ENCODE measurements at places on chromosomes 1 and 21.

- no peak for DNase-seq
These were observed 55.5 kb downstream of the SLC66A1 start for GRCh38 chr1:19367584-19368041.

DNA sequence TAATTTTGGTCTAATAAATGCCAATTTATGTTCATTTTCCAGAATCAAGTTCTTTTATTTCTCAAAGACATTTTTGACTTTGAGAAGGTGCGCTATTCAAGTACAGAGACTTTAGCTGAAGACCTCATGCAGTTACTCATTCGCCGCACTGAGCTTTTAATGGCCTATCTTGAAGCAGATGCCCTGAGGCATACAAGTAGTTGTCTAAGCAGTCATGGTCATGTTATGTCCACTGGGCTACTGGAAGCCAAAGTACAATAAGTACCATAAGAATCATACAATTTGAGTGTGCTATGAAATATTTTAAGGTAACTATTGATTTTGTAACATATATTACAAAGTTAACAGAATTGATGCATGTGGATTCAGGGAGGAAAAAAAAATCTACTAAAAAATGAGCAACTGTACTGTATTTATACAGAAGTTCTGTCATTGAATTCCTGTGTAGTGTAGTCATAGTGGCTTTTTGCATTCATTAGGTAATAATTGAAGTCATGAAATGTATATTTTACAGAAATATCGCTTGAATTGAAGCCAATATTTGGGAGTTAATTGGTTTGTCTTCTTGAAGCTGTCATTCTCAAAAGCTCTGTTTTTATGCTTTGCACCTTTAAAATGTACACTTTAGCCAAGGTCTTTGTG, 13.5 kb upstream of the NEXN start:
- no peak for DNase-seq

- no peak for DNase-seq
These were observed 63.0 kb upstream of the RGS7 start for GRCh38 chr1:241419986-241420385.

GRCh38 chr1:179241530-179242097, 12.1 kb upstream of the ABL2 start:
- DNase-seq, result no peak

DNA sequence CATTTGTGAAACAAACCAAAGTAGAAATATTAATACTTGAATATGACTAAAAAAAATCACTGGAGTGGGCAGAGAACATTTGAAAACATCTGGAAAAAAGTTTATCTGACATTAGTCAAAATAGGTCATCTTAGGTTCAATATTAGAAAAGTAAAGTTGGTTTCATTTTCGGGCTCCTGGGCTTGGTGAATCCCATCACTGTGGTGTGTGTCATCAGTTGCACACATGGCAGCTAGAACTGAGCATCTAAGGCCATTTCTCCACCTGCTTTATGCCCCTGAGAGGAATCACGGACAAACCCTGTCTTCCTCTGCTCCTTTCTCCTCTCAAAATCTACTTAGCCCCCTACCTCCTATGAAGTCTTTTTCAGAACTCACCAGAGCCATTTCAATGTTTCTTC, 5.4 kb downstream of the HSD11B1 start:
- no peak for DNase-seq

DNA sequence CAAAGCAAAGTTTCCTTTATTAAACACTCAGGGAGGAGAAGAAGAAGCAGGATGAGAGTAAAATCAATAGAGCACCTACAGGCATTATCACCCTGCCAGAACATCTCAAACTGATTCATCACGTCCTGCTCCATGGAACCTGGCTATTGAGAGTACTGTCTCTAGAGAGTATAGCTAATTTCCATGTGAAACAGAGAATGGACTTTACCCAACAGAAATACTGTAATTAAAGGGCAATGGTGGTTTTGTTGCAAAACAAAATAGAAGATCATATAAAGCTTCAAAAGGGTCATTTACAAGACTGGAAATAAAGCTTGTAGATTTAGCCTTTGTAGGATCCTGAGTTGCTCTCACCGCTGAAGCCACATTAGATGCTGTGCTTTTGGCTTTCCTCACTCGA, 69.3 kb downstream of the XCL1 start:
- no peak for DNase-seq

GRCh38 chr1:33392639-33393038, 38.3 kb downstream of the PHC2 start:
- DNase-seq, result no peak

GRCh38 chr1:906600-907420, 16.9 kb upstream of the SAMD11 start:
- peak; percentile 67 for DNase-seq

DNA sequence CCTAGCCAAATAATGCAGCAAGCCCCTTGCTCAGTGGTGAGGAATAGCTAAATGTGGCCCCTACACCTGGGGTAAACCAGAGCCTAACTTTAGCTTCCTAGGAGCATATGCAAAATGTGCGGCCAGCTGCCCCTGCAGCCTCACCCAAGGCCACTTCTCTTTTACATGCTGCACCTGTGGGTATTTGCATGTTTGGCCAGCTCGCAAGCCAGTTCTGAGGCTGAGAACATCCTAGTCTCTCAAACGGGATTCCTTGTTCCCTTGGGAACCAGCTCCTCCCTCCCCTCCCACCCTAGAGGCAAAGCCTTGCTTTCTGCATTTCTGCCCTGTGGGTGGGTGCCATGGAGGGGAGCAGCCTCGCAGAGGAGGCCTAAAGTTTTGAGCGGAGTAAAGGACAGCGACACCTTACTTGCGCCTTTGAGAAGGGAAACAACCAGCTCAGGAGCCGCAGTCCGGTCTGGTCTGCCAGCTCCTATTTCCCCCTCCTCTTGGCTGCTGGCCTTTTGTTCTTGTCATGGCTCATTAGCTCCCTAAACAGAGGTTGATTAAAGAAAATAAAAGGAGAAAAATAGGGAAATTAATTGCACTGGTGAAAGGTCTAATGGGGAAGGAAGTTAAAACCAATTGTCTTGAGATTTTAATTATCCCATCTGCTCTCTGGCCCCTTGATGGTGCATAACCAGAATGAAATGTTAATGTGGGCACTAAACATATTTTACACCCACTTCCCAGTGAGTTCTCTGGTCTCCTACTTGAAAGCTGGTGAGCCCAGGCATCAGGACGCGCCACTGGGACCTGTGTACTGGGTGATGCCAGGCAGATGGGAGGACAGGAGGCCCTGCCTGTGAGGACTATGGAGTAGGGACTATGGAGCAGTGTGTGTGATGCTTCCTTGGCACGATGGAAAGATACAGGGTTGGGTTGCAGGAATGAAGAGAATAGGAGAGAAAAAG, 68.7 kb downstream of the TEX35 start:
- DNase-seq, result no peak

DNA sequence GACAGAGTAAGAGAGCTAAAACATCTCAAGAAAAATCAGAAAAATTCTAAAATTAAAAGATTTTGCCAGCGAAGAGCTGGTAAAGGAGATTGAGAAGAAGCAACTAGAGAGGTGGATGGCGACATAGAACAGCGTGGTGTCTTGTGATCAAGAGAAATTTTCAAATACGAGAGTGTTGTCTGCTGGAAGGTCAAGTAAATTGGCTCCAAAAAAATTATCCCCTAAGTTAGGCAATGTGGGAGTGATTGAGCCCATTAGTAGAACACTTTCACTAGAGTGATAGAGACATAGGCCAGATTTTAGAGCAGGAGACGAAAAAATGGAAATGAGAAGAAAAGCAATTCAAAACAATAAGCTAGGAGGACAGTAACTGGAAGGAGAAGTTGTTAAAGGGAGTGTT, 94.3 kb upstream of the MPC2 start:
- no peak for DNase-seq

DNA sequence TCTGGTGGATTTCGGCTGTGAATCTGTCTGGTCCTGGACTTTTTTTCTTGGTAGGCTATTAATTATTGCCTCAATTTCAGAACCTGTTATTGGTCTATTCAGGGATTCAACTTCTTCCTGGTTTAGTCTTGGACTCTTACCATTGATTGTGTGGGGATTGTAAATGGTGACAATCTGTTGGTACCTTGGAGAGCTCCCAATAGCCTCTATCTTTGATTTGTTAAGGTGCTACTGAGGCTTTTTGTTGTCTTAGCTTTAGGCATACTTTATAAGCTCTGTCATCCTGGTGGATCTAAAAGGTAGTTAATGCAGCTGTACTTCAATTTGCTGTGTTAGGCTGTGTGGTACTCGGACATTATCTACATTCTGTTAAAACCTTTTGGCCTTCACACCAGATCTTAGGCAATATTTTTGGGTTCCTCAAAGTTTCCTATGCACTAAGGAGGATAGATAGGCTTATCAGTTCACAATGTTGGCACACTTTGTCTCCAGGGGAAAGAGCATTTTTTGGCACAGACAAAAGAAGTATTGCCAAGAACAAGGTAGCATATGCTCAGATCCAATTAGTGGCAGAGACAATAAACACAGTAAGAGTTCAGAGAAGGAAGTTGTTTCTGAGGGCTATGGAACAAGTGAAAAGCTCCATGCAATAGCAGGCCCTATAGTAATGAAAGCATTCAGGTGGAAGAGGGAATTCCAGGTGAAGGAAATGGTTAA, 230.4 kb downstream of the PDE4B start:
- no peak for DNase-seq

DNA sequence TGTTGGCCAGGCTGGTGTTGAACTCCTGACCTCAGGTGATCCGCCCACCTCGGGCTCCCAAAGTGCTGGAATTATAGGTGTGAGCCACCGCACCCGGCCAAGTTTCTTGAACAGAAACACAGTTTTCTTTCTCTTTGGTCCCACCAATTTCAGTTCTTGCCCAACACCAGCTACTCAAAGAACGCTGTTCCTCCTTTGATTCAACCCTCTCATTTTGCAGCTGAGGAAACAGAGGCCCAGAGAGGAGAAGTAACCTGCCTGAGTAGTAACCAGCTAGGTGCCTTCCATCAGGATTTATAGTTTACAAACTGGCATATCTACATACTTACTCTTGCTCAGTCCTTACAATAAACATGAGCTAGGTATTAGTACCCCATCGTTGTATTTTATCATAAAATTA, 119.9 kb downstream of the SYF2 start:
- no peak for DNase-seq

DNA sequence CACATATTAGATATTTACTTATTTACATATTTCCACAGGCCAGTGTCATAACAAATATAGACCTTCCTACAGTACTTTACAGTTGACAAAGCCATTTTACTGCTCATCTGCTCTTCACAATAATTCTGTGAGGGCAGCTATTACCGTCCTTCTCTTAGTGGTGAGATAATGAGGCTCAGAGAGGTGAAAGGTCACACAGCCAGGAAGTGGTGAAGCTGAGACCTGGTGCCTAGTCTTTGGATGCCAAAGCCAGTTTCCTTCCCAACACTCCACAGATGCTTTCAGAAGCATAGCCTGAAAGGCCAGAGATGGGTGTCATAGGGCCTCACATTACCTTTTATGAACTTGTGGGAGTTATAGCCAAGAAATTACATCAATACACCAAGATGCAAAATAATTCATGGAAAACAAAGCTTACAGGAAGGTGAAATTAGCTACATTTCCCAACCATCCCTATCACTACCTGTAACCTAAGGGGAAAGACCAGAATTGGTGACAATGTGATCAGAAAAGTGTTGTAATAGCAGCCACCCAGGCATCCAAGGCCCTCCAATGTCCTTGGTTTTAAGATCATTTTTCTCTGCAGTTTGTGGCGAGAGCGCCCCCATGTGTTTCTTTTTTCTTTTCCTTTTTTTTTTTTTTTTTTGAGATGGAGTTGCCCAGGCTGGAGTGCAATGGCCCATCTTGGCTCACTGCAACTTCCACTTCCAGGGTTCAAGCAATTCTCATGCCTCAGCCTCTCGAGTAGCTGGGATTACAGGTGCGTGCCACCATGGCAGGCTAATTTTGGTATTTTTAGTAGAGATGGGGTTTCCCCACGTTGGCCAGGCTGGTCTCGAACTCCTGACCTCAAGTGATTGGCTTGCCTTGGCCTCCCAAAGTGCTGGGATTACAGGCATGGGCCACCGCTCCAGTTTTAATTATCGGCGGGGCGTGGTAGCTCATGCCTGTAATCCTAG, 26.5 kb upstream of the RPL11 start:
- peak; percentile 12 for DNase-seq

GRCh38 chr1:228921481-228921880, 186.2 kb downstream of the RHOU start:
- DNase-seq, result peak; percentile 76

- DNase-seq, result peak; percentile 52
These were observed 92.9 kb downstream of the PIGK start for GRCh38 chr1:77126307-77126706.

- no peak for DNase-seq
These were observed 56.9 kb downstream of the OPTC start for GRCh38 chr1:203550846-203551245.

DNA sequence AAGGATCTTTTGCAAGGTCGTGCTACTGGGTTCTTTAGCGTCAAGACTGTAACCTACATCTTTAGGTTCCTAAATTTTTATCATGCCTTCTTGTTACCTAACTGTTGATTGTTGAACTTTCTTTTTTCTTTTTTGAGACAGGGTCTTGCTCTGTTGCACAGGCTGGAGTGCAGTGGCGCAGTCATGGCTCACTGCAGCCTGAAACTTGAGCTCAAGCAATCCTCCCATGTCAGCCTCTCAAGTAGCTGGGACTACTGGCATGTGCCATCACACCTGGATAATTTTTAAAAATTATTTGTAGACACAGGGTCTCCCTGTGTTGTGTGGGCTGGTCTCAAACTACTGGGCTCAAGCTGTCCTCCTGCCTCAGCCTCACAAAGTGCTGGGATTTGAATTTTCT, 52.9 kb downstream of the NFIA start:
- no peak for DNase-seq

- DNase-seq, result peak; percentile 76
These were observed 72.9 kb downstream of the RPS6KA1 start for GRCh38 chr1:26602378-26602959.

DNA sequence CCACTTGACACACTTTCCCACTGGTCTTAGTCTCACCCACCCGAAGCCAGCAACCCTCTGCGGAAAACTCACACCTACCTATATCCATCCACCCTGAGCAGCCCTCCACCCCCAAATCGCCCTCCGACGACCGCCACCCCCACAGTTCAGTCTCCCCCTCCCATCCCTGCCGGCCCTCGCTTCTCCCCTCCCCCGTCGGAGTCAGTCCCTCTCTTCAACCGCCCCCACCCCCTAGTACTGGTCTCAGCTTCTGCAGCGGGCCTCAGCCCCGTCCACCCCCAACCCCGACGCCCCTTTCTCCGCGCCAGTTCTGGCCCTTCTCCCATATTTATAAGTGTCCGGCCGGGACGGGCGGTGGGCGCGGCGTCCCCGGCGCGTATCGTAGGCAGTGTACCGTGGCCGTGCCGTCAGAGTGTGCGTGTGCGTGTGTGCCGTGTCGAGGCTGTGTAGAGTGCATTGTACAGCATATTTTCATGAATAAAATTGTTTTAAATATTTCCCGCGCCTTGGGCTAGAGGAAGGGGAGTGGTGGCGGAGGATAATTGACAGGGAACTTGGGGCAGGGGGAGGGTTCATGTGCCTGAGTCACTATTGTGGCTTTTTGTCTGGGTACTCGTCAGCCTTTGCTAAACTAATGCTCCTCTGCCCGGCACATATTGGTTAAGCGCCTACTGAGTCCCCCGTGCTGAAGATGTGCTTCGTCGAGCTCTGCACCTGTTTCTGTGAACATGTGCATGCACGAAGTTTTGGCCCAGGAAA, 22.0 kb downstream of the FOXO6 start:
- DNase-seq, result peak; percentile 56
